ENCODE measurements at places on chromosomes 1 and 21.

DNA sequence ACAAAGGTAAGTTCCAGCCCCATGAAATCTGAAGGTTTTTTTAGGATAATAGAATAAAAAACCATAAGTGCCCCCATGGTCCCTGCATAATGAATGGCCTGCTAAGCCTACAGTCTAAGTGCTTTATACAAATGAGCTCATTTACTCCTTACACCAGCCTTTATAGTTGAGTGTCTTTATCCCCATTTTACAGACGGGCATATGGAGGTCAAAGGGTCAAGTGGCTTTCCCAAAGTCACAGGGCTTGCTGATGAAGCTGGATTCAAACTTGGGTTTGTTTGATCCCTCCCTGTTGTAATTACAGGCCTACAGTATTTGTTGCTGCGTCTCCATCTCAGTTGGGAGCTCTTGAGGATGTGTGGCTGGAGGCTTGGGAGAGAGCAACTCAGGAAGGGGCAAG lies 28.3 kb upstream of the ARHGEF10L start:
- no peak for DNase-seq

DNA sequence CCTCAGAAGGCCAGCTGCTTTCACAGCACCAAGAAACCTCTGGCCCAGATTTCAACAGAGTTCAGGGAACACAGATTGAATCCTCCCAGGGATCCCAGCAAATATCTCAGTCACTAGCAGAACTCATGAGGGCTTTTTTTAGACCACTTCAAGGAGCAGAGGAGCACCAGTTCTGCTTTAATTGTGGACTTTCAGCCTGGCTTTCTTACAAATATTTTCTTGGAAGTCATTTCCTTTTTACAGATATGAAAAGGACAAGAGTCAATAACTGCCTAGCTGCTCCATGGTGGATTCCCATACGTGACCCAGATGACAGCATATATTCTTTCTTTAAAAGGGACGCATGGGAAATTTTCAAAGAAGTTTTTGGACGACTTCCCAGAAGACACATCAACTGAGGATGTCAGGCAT lies 6.4 kb upstream of the LRRC8B start:
- DNase-seq: no peak

DNA sequence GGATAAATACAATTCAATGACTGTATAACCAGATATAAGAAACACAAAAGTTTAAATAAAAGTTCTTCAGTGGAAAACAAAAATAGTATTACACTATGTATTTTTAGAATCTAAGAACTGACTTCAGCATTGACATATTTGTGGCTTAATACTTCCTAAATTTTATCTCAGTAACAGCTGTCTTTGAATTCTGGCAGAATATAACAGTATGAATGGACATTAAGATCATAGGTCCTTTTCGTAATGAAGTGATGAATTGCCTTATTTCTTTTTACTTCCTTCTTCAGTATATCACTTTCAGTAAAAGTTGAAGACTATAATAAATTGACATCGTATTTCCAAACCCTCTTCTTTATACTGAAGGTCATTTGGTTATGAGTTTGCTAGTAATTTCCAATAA lies 1030.0 kb downstream of the MRPL39 start:
- DNase-seq: no peak

- DNase-seq: no peak
Measured at GRCh38 chr1:119782631-119783325, 14.1 kb upstream of the HMGCS2 start.

DNA sequence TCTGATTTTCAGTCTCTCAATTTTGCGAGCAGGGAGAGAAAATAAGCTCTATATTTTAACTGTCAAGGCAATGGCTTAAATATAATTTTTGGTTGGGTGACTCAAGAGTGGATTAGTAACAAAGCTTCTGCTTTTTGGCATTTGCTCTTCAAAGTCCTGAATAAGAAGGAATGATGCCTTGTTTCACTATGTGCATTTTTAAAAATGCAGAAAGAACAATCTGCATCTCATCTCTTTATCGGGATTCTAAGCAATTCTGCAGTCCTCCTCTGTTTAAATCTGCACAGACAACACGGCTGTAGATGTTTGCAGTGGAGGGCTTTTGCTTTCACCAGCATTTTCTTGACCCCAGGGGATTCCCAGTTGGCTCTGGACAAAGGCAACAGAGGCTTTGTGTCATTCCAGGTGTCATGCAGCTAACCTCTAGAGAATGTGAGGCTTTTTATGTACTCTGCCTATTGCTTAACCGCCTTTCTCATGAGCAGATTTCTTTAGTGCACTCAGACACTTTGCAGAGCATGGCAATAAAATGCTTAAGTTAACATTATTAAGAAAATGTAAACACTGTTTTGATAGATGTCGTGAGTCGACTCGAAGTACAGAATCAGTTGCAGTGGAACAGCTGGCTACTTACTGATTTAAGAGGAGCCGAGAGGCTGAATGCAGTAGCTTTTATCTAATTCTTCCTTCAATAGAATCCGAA lies 783.2 kb upstream of the NEGR1 start:
- no peak for DNase-seq

DNA sequence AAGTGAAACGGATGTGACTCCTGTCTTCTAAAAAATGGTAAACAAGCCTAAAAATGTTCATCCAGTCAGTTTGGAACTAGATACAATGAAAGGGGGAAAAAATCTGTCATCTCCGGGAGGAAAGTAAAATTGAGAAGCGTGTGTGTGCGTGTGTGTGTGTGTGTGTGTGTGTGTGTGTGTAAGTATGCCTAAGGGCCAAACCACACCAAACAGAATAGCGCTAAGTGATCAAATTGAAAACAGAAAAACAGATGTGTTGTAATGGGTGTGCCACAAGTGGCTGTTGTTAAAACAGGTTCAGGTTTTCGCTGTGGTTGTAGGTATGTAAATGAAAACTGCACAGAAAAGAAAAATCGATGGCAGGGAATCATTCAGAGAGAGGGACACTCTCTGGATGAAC lies 106.7 kb downstream of the RNF220 start:
- no peak for DNase-seq

- DNase-seq: no peak
Measured at GRCh38 chr1:167864392-167865032, 49.4 kb downstream of the ADCY10 start.

DNA sequence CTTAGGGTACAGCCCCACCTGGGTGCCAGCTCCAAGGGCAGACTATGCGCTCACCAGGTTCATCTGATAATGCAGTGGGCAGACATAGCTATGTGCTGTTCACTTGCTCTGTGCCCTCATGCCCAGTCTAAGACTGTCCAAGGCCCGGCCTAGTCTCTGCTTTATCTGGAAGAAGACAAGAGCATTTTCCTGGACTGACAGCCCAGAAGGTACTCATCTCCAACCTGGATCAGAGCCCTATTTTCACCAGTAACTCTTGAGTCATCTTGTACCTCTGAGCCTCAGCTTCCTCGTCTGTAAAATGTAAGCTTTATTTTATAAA lies 28.5 kb upstream of the LRRC8C start:
- DNase-seq: no peak

DNA sequence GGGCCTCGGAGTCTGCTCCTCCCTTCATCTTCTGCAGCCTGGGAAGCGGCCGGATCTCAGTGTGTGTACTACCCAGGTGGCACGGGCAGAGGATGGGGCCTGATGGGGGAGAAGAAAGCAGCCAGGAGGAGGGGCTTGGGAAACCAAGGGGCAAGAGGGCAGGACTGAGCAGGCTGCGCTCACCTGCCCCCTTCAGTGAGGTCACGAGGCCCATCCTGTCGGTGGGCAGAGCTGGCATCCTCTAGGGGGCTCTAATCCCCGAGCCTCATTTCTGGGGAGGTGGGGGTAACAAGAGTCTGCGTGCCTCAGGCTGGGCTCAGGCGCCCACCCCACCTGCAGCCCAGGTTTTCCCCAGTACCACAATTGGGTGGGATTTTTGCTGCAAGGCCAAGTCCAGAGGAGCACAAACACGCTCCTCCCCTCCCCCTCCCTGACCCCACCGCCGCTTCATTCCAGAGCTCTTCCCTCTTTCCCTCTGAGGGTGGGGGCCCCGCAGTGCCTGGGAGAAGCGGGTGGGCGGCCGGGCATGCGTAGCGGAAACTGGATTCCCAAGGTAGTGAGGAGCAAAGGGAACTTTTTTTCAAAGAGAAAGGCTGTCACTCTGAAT lies 1.8 kb upstream of the WNT3A start:
- DNase-seq: no peak

GRCh38 chr1:63621698-63622097 lies 28.5 kb downstream of the PGM1 start:
- DNase-seq: no peak

GRCh38 chr1:91171898-91172297 lies 150.1 kb upstream of the ZNF644 start:
- DNase-seq: no peak

- no peak for DNase-seq
Measured at GRCh38 chr1:209191262-209191634, 392.3 kb upstream of the CAMK1G start.

DNA sequence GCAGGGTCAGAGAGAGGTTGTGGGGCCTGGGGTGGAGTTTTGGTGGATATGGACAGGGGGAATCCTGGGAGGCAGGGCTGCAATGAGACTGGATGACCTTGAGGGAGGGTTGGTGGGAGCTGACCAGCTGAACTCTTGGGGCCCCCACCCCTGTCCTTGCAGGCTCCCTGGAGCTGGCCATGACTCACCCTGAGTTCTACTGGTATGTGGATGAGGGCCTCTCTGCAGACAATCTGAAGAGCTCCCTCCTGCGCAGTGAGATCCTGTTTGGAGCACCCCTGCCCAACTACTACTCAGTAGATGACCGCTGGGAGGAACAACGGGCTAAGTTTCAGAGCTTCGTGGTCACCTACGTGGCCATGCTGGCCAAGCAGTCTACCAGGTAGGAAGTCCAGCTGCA lies 23.6 kb downstream of the DISP3 start:
- no peak for DNase-seq

GRCh38 chr1:92698932-92699331 lies 86.0 kb downstream of the EVI5 start:
- DNase-seq: no peak

DNA sequence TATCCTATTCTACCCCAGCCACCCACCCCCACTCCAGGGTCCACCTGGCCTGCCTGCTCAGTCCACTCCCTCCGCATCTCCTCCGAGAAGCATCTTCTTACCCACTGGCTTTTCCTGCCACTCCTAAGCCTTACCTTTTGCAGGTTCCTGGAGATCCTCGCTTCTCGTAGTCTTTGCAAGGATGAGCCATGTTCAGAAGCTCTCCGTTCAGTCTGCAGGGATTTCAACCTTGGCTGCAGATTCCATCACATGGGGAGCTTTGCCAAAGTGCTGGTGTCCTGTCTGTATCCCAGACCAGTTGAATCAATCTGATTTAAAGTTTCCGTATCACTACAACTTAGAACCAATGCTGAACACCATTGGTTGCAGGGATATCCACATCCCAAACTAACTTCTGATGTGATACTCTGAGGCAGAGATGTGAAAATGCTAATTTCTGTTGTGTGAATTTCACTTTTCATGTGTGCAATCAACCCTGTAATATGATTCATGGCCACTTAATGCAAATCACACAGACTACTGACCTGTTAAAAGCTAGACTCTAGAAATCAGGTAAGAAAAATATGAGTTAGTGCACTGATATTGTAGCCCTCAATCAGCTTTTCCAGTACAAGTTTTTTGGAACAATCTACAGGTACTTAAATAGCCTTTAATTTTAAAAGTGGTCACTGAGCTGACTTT lies 61.9 kb downstream of the CAPN2 start:
- no peak for DNase-seq

DNA sequence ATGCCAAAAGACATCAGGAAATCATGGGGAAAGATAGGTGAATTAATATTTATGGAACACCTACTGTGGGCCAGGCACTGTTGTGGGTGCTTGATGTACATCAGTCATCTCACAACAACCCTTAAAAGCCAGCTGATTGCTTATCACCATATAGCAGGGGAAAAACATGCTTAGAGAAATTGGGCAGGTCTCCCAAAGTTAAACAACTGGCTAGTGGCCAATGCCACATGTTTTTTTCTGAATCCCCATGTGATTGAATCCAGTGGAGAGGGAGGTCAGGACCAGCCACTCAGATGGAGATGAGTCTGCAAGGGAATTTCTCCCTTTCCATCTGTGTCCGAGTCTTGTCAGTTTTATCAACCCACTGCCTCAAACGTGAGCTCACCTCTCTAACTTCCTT lies 33.5 kb downstream of the UTP25 start:
- DNase-seq: no peak

DNA sequence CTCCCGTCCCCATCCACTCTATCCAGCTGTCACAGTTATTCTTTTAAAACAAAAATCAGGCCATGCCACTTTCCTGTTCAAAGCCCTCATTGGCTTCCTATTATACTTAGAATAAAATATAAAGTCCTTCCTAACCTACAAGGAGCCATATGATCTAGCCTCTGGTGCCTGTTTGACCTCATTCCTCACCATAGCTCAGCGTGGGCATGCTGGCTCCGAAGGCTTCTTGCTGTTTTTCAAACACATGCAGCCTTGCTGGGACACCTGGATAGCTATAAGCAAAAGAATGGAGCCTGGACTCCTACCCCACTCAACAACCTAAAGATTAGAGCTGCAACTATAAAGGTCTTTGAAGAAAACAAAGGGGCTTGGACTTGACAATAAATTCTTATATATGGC lies 23.7 kb downstream of the DHCR24 start:
- DNase-seq: no peak

Measured in activated effector memory CD4-positive, alpha-beta T cell treated with Interleukin-2 at 50 U/mL for 16 hours (primary cell).